NCI-H187 (cell line): ENCODE measurements at places on chromosomes 11 and 22.

- no peak for DNase-seq
Observed at GRCh38 chr22:44704159-44705021, 2.4 kb downstream of the PRR5 start.

GRCh38 chr11:29328961-29329441, 687.8 kb downstream of the KCNA4 start:
- DNase-seq, result no peak

DNA sequence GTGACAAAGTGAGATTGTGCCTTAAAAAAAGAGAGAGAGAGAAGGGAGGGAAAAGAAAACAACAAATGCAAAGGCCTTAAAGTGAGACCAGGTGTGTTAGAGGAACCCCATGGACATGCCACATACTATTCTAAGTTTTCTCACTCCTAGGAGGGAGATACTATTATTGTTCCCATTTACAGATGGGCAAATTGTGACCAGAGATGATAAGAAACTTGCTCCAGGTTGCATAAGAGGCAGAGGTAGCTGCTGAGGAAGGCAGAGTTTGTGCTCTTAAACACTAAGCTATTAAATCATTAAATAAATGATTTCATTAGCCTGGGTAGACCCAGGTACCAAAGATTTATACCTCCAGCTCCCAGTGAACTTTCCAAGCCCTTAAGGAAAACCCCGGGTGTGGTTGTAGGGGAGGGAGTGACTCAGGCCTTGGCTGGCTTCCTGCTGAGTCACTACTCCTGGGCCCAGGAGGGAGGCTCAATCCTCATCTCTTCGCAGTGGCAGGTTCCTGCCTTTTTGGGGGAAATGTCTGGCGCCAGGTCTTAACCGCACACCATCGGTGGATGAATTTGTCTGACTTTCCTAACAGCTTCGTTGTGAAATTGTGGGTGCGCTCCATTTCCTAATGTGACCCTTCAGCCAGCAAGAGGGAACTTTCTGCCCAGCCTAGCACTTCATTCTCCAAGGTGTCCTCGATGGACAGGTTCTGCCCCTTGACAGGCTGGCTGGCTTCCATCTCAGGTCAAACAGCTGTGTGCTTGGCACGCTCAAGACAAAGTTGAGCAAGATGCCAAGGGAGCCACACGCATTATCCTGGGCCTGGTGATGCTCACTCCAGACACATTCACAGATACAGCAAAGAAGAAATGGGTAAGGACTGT, 33.4 kb upstream of the PTPRJ start:
- no peak for DNase-seq

DNA sequence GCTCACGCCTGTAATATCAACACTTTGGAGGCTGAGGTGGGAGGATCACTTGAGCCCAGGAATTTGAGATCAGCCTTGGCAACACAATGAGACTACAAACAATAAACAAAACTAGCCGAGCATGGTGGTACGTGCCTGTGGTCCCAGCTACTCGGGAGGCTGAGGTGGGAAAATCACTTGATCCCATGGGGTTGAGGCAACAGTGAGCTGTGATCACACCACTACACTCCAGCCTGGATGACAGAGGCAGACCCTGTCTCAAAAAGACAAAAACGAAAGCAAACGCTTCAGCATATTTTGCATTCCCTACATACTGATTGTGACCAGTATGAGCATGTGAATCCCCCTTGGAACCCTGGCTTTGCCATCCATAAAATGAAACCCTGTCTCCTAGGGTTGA, 33.9 kb upstream of the MN1 start:
- DNase-seq, result no peak

DNA sequence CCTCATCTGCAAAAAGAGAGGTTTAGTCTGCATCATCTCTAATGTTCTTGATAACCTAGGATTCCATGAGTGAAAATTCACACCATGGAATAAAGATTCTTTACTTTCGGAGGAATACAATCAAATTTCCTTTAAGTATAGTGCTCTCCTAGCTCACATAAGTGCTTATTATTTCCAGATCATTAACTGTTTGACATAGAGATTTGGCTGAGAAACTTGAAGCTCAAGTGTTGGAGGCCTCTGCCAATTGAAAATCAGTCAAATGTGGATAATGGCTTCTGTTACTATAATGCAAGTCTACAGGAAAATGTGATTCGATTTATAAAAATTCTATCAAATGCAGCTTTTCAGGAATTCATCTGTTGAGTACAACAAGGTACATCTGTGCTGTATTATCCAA, 144.6 kb downstream of the KIF18A start:
- peak; percentile 12 for DNase-seq

DNA sequence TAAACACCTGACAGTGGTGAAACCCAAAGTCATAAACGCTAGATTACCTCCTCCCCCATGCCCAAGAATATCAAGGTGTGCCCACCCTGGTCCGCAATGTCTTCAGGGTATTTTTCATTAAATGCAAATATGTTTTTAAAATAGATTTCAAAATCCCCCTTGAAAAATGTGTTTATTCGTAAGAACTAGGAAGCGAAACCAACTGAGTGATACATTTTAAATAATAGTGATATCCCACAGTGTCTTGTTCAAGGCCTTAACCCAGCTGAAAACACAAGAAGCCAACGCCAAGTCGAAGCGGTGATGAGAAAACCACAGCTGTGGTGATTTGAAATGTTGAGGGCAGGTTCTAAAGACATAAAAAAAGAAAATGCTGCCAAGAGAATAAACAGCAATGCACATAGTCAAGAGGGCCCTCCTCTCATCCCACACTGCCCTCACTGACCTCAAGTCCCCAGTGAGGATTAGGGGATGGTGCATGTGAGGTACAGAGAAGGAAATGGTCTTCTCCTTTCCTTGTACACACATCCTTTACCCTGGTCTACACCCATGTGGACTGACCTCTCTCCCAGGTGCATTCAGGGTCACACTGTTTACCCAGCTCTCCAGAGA, 25.5 kb downstream of the KCNJ1 start:
- DNase-seq, result no peak

- no peak for DNase-seq
Observed at GRCh38 chr11:57785072-57785471, 23.5 kb downstream of the CTNND1 start.

GRCh38 chr11:116071241-116071640, 567.0 kb upstream of the CADM1 start:
- no peak for DNase-seq

DNA sequence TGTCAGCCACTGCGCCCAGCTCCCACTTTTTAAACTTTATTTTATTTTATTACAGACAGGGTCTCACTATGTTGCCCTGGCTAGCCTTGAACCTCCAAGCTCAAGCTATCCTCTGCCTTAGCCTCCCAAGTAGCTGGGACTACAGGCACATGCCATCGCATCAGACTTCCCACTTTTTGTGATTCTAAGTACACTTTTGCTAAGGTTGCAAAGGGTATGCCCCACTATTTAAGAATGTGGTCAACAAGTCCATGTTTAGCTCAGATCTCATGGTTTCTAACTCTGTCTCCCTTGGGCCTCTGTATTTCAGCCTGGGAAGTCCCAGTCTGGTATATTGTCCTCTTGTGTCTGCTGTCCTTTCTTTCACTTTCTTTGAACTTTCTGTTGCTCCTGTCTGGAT, 35.3 kb downstream of the EXPH5 start:
- no peak for DNase-seq

- DNase-seq, result no peak
Observed at GRCh38 chr11:133467686-133468085, 64.6 kb downstream of the OPCML start.

DNA sequence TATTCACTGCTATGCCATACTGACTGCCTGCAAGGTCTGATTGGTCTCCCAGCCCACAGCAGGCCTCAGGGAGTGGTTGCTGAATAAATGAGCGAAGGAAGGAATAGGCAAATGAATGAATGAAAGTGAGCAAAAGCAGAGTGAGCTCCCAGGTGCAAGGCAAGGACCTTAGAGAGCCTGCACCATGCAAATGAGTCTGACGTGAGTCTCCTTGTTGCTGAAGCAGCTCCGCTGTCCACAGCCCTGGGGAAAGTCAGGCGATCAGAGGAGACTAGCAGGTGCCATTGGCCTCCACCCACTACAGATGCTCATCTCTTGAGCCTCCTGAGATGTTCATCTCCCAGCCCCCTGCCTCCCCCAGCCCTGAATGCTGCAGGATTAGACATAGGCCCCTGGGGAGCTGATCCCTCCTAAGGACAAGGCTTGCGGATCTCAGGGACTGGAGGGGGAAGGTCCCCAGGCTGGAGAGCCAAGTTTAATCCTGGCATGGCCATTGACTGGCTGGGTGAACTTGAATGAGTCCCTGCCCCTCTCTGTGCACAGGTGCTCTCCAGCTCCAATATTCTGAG, 22.1 kb downstream of the GDPD5 start:
- DNase-seq, result no peak

GRCh38 chr22:37824674-37825641, 1.8 kb downstream of the GALR3 start:
- DNase-seq, result no peak

DNA sequence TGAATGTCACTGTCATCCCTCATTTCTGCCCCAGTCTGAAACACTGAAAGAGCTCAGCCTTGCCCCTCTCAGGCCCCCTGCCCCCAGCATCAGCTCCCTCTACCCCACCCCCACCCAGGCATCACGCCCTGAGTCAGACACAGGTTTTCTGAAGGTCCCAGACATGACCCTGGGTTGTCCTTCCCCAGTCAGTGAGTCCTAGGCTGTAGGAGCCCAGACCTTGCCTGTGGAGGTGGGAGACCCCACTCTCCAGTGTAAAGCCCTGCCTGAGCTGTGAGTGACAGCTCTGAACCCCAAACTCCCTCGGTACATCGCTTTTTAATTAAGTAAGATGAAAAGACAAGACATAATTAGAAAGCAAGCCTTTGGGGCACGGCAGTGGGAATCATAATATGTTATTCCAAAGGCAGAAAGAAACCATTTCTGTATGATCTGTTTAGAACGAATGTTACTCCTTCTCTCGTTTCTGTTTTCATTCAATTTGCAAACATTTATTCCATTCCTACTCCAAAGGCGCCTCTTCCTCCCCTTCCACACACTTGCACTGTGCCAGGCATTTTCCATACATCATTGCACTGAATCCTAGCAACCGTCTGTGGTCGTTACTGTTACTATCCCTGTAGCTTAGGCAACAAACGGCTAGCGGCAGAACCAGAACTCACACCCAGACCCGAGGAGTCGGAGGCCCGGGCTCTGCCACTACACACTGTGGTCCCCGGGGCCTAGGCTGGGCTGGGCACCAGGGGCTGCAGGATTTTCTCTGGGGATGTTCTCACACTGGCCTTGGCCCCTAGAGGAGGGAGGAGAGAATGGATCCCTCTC, 63.4 kb downstream of the CD6 start:
- no peak for DNase-seq

GRCh38 chr11:73195191-73196007, 22.7 kb upstream of the P2RY2 start:
- DNase-seq, result no peak

DNA sequence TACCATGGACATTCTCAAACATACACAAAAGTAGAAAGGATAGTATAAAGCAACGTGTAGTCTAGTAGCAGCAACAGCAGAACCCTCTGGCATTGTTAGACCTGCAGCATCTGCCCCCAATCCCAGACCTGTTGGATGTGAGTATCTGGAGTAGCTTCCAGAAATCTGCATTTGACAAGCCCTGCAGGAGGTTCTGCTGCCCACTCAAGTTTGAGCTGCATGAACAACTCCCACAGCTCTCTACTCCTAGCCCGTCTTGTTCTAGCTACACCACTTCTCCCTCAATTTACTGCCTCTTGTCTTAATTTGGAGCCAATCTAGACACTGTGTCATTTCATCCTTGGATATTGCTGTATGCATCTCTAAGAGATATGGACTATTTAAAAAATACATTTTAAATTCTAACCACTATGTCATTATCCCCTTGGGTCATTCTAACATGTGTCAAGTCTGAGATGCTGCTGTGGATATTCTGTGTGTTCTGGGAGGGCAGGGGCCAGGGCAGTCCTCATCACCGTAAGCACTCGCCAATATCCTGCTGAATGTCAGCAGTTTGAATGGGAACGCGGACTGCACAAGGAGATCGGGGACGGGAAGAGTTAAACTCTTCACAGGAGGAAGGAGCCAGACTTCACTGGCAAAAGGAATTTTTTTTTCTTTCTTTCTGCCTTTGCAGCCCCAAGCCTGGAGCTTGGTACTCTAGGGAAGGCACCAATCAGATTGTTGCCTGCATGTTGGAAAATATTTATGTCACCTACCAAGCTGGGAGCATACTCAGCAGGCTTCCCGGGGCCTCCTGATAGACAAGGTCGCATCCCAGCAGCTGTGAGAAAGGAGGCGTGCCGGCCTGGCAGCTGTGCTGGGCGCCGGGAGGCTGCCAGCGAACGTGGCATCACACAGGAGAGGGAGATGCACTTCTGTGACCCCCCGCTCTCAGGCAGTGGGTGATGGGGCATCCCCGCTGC, 429.0 kb downstream of the MIAT start:
- no peak for DNase-seq

- DNase-seq, result peak; percentile 83
Observed at GRCh38 chr11:44943118-44943517, 7.6 kb downstream of the TP53I11 start.

GRCh38 chr11:126061707-126062678, 673 bp downstream of the CDON start:
- no peak for DNase-seq

DNA sequence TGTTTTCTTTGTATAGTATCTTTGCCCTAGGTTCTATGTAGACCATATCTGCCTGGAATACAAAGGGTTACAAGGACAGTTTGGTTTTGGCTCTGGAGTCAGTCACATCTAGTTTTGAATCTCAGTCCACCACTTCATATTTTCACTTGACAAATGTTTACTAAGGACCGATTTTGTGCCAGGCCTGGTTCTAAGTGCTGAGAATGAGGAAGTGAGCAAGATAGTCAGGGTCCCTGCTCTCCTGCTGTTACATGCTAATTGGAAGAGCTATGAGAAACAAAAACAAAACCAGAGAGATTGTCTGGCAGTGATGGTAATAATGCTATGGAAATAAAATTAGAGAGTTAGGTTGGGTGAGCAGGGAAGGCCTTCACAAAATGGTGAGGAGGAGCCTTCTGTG, 66.1 kb upstream of the ARHGAP20 start:
- DNase-seq, result no peak

DNA sequence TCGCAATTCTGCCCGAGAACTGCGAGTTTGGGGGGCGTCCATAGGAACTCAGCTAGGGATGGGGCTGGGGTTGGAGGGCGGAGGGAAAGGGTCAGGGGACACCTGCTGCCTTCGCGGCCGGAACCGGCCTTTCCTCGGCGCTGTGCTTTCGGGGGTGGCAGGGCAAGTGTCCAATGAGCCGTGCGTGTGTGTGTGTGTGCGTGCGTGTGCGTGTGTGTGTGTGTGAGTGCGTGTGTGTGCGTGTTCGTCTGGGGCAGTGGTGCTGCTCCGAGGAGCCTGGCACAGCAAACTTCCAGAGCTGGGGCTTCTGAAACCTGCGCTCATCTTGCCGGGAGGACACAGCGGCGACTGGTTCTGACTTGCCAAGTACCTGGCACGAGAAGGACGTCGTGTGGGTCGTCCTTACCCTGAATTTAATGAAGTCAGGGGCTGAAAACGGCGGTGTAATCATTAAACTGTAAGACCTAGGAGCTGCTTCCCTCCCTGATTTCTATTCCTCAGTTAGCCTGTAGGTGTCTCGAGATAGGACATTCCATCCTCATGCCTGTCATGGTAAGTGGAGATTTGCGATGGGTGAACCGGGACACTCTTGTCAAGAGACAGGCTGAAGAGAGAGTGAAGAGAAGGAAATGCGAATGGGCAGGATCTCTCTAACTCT, 27.0 kb upstream of the AMOTL1 start:
- DNase-seq, result peak; percentile 23
